Dorsolateral prefrontal cortex (tissue), 122 donors: ENCODE measurements at places on chromosomes 2 and 18. TPM values are rescaled to one million over a fixed set of nuclear protein-coding genes. Genes with fewer than 3 reads are reported as not detected.

AFF3 gene
- total RNA-seq, result 74.8 TPM

FAHD2A gene
- 47.8 TPM for total RNA-seq

PPP4R1 gene
- total RNA-seq, result 87.0 TPM

EVA1A gene
- total RNA-seq, result not detected

ADAM17 gene
- 27.1 TPM for total RNA-seq

CARF gene
- 25.7 TPM for total RNA-seq
